ENCODE measurements at places on chromosomes 1 and 21. TPM values are rescaled to one million over a fixed set of nuclear protein-coding genes. Genes with fewer than 3 reads are reported as not detected.

TNFAIP8L2 gene
- 8.7 TPM for total RNA-seq

OR10Z1 gene
- total RNA-seq: not detected

- DNase-seq: no peak
Observed at GRCh38 chr1:92085727-92086126, 5.6 kb downstream of the BTBD8 start.

DNA sequence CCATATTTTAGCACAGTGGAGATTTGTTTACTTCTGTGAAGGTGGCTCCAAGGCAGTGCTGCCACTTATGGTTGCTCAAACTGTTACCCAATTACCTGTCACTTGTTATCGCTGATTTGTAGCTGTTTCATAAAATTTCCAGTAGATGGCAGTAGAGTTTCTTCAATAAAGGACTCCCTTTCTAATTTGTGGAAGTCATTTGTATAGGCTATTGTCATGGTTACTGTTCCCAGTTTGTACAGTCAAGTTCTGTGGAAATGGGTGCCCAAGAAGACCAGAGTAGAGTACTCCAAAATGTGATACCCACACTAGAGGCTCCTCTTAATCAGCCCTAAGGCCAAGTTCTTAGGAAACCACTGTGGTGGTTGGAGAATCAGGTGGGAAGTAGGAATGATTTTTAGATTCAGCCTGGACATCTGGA is 186.1 kb downstream of the CLEC20A start:
- no peak for DNase-seq

ERICH3 gene
- 0.08 TPM for total RNA-seq

C1orf226 gene
- 25.2 TPM for total RNA-seq

- peak; percentile 81 for DNase-seq
Observed at GRCh38 chr1:25608488-25609178, 8.0 kb upstream of the MAN1C1 start.

- no peak for DNase-seq
Observed at GRCh38 chr1:224533517-224533916, 82.6 kb upstream of the CNIH3 start.

- peak; percentile 63 for DNase-seq
Observed at GRCh38 chr1:13813398-13814012, 113.5 kb downstream of the PRDM2 start.

DNA sequence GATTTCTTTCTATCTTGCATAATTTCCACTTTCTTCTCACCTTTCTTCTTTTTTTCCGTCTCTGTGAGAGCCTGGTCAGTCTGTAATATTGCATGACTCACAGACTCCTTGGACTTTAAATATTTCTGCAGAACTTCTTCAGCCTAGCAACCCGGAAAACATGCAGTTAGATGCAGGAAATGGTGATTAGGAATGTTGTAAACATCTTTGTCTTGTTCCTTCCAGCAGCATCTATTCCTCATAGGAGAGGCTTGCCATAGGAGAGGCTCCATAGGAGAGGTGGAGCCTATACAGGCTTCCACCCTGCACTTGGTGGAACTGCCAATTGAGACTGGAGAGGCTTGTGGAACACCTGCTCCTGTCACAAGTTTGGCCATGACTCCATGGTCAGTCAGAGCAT is 10.0 kb downstream of the GBP5 start:
- DNase-seq: no peak

Measured in liver (tissue), 10 donors.